ENCODE measurements at places on chromosomes 13 and 19. TPM values are rescaled to one million over a fixed set of nuclear protein-coding genes. Genes with fewer than 3 reads are reported as not detected.
A peak's percentile ranks its signal among the peaks of the same experiment; 100 is the strongest.

Gene CGB5
- total RNA-seq: not detected

Gene COMMD6
- 116 TPM for total RNA-seq

Gene ZNF865
- total RNA-seq: 11.7 TPM

Gene PALM3
- total RNA-seq: not detected

Gene GPR4
- not detected for total RNA-seq

Gene SLC15A1
- not detected for total RNA-seq

- no peak overlapping the region for H3K27ac ChIP-seq
- no peaks in the 10 kb centered on the region for H3K27me3 ChIP-seq
- no peak overlapping the region for H3K4me3 ChIP-seq
- H3K36me3 ChIP-seq: peaks cover 5% of the 10 kb centered on the region
These were observed 6.5 kb upstream of the PTOV1 start for GRCh38 chr19:49844138-49845095.

DNA sequence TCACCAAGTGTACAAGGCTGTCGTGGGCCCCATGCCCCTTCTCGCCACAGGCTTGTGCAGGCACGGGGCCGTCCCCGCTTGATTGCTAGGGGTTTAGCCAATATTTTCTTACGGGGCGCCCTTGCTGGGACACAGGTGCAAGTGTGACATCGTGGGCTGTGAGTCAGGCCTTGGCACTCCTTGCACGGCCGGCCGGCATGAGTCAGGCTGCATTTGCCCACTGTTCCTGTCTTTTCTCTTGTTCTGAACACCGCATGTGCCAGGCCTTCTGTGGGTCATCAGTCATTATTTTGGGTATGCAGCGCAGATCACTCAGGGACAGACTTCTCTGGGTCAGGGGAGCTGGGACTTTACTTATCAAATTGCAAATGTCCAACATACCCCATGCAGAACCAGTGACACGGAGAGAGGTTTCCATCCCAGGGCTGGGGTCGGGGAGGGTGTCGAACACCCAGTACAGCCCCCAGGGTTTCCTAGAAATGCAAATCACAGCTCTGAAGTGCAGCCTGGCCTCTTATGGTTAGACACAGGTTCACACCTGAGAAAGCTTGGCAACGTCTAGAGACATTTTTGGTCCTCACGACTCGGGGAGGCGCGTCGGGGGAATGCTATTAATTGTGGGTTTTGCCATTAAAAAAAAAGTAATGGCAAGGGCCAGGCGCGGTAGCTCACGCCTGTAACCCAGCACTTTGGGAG, 22.5 kb upstream of the KLF2 start:
- DNase-seq: no peak
- no peak overlapping the region for H3K4me3 ChIP-seq
- H3K4me1 ChIP-seq: no peaks in the 10 kb centered on the region
- H3K27ac ChIP-seq: no peak overlapping the region
- no peaks in the 10 kb centered on the region for H3K27me3 ChIP-seq

DNA sequence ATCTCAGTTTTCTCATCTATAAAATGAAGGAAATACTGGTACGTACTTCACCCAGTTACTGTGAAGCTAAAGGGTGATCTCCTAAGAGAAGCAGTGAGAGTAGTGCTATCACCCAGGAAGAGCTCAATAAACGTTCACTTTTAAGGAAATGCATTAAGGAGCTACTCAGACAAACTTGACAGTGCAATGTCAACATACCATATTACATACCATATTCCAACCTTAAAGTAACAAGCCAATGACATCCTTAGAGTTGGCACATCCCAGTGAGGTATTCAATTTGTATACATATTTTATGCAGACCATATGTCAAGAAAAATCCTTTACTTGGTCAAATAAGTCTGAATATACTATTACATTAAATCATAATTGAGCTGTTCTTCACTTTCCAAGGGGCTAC, 7.0 kb downstream of the TBC1D4 start:
- H3K27ac ChIP-seq: no peak overlapping the region
- H3K36me3 ChIP-seq: no peaks in the 10 kb centered on the region
- DNase-seq: no peak
- no peak overlapping the region for H3K4me3 ChIP-seq

DNA sequence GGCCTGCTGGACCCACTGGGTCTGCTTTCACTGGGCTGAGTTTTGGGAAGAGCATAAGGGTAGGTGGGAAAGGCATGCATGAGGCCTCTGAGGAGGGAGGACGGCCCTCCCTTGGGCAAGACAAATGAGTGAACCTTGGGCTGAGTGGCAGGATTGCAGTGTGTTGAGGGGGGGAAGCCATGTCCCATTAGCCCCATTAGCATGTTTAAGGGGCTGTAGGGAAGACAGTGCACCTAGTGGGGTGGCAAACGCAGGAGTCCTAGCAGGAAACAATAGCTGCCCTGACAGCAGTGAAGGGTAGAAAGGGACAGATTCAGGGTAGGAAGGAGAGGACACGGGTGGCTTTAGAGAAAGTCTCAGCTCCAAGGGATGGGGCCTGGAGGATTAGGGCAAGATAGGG, 3.1 kb upstream of the ZBTB45 start:
- no peak for DNase-seq
- no peak overlapping the region for H3K27ac ChIP-seq
- H3K4me1 ChIP-seq: peaks cover 17% of the 10 kb centered on the region
- H3K36me3 ChIP-seq: no peaks in the 10 kb centered on the region
- no peaks in the 10 kb centered on the region for H3K27me3 ChIP-seq
- H3K4me3 ChIP-seq: no peak overlapping the region

DNA sequence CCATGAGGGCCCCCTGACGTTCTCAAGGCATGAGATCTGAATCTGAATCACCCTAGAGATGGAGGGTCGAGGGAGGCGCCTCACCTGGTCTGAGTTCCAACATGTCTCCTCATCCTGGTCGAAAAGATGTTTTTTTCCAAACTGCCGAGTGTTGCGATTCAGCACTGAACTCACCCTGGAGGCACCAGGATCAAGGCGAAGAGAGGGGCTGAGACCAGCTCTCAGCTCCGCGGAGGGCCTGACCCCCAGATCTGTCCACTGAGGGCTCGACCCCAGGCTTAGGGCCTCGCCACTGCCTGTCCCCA, 555 bp downstream of the NR2C2AP start:
- peak; percentile 35 for DNase-seq
- H3K4me1 ChIP-seq: peaks cover 20% of the 10 kb centered on the region
- H3K36me3 ChIP-seq: peaks cover 31% of the 10 kb centered on the region
- peak overlapping the region; percentile 94 for H3K4me3 ChIP-seq
- no peaks in the 10 kb centered on the region for H3K27me3 ChIP-seq

DNA sequence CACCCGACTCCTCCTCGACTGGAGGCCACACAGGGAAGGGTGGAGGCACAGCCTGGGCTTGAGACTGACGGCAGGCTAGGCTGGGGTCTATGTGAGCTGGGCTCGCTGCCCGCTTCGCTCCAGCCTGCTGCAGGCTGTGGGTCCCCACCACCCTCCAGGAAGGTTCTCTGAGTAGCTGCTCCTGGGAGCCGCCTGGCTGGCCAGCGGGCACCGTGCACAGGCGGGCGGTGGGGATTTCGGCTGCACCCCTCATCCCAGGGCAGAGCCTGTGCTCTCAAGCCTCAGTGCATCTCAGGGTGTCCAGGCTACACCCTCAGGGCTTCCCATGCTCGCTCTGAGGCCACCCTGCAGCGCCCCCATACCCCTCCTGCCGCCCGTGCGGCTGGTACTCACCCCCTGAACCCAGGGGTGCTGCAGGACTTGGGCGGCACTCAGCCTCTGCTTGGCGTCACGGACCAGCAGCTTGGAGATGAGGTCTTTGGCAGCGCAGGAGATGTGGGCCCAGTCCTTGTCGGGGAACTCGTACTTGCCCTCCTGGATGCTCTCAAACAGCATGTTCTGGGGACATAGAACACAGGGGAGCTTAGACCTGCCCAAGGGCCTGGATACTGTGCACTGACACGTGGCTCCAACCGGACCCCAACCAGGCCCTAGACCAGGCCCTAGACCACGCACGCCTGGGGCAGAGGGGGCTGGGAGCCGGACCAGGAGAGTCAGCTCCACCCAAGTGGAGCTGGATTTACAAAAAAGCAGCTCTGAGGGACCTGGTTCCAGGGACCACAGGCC, 10.2 kb downstream of the MKNK2 start:
- H3K36me3 ChIP-seq: peaks cover 31% of the 10 kb centered on the region
- H3K27me3 ChIP-seq: no peaks in the 10 kb centered on the region
- H3K4me1 ChIP-seq: peaks cover 29% of the 10 kb centered on the region
- no peak for DNase-seq

DNA sequence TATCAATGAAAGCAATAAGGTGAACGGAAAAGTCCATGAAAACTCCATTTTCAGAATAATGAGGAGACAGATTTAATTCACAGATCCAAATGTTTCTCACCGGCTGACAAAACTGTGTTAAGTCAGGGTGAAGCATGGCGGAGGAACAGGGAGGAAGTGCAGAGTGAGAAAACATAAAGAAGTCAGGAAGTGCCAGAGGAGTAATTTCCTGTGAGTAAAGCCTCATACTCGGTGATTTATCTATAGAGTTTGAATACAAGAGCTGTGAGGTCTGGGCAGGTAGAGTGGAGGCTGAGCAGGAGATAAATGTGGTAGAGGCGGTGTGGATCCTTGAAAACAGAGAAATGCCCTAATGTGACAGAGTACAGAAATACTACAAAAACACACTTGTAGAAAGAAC, 11.4 kb downstream of the CARD8 start:
- no peaks in the 10 kb centered on the region for H3K27me3 ChIP-seq
- peaks cover 54% of the 10 kb centered on the region for H3K4me1 ChIP-seq
- peak overlapping the region; percentile 70 for H3K4me3 ChIP-seq
- peaks cover 68% of the 10 kb centered on the region for H3K36me3 ChIP-seq
- peak overlapping the region; percentile 92 for H3K27ac ChIP-seq

GRCh38 chr19:10018263-10018662, 5.0 kb downstream of the RDH8 start:
- no peaks in the 10 kb centered on the region for H3K4me1 ChIP-seq
- peaks cover 9% of the 10 kb centered on the region for H3K27me3 ChIP-seq
- no peak overlapping the region for H3K4me3 ChIP-seq
- H3K36me3 ChIP-seq: no peaks in the 10 kb centered on the region
- DNase-seq: no peak

DNA sequence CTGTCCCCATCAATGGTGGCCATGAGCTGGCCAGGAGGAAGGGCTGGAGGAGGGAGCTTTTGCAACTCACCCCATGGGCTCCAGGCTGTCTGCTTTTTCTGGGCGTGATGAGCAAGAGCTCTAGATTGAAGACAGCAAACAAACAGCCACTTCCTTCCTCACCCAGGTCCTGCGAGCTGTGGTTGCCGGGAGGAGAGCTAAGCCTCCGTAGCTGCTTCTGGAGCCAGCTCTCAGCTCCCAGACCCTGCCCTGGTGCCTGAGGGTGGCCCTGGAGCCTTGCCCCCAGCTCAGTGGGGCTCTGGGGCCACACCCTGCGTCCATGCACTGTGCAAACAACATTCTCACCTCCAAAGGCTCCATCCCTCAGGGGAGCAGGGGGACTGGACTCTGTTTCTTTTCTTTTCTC, 6.2 kb downstream of the MYO1F start:
- peak overlapping the region; percentile 53 for H3K4me3 ChIP-seq
- H3K27ac ChIP-seq: peak overlapping the region; percentile 96
- H3K36me3 ChIP-seq: peaks cover 6% of the 10 kb centered on the region
- DNase-seq: peak; percentile 73
- H3K27me3 ChIP-seq: no peaks in the 10 kb centered on the region
